ENCODE measurements at places on chromosomes 16 and 17.

- H3K4me1 ChIP-seq, result no peaks in the 10 kb centered on the region
- H3K4me3 ChIP-seq, result no peak overlapping the region
- no peaks in the 10 kb centered on the region for H3K36me3 ChIP-seq
- peak; percentile 47 for DNase-seq
- H3K27ac ChIP-seq, result no peak overlapping the region
Measured at GRCh38 chr17:45852535-45853297, 8.0 kb downstream of the SPPL2C start.

GRCh38 chr16:81350306-81350615 lies 35.5 kb downstream of the GAN start:
- H3K4me3 ChIP-seq, result no peak overlapping the region
- DNase-seq, result no peak
- H3K4me1 ChIP-seq, result no peaks in the 10 kb centered on the region
- peaks cover 16% of the 10 kb centered on the region for H3K36me3 ChIP-seq
- H3K27me3 ChIP-seq, result no peaks in the 10 kb centered on the region

DNA sequence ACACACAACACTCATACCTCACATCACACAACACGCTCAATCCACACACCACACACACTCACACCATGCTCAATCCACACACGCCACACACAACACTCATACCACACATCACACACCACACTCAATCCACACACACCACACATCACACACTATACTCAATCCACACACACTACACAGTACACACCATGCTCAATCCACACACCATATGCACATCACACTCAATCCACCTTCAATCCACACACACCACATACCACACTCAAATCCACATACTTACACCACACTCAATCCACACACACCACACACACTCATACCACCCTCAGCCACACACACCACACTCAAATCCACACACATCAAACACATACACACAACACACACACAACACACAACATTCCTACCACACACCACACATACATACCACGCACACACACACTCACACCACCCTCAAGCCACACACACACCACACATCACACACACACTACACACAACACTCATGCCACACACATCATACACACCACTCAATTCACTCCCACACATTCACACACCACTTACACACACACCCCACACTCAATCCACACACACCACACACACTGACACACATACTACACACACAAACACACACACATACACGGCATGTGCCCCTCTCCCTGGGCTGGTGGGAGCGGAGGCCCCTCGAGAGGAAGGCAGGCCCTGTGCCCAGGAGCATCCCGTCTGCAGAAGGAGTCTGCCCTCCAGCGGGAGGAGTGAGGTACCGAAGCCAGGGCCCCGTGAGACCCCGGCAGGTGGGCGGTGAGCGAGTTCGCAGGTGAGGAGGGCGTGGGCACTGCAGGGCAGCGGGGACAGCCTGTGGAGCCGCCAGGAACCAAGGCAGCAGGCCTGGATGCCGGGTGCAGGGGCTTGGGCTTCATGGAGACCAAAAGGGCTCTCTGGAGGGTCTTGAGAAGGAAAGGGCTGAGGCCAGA lies 33.1 kb upstream of the RPTOR start:
- no peak overlapping the region for H3K4me3 ChIP-seq
- no peaks in the 10 kb centered on the region for H3K36me3 ChIP-seq
- H3K27me3 ChIP-seq, result peaks cover 18% of the 10 kb centered on the region
- peaks cover 16% of the 10 kb centered on the region for H3K4me1 ChIP-seq

DNA sequence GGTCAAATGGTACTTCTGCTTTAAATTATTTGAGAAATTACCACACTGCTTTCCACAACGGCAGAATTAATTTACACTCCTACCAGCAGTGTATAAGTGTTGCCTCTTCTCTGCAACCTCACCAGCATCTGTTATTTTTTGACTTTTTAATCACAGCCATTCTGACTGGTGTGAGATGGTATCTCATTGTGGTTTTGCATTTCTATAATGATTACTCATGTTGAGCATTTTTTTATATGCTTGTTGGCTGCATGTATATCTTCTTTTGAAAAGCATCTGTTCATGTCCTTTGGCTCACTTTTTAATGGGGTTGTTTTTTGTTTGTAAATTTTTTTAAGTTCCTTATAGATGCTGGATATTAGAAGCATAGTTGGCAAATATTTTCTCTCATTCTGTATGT lies 446.7 kb downstream of the PMP22 start:
- DNase-seq, result no peak
- H3K27me3 ChIP-seq, result no peaks in the 10 kb centered on the region
- H3K36me3 ChIP-seq, result no peaks in the 10 kb centered on the region
- H3K27ac ChIP-seq, result no peak overlapping the region
- no peak overlapping the region for H3K4me3 ChIP-seq
- H3K4me1 ChIP-seq, result peaks cover 3% of the 10 kb centered on the region

DNA sequence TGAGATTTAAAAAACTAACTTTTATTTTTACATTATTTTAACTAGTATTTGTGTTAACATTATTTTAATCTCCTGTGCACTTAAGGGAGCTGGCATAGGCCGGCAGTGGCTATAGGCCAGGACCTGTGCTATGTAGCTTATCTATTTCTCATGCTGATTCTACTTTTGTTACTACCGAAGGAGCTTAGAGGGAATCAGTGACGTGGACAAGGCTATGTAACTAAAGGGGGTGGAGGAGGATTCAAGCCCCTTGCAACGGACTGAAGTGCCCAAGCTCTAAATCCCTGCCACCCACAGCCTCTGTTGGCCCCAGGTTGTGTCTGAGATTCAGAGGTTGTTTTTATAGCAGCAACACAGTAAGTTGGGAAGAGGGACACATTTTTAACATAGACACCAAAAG lies 356.4 kb downstream of the WWOX start:
- no peak for DNase-seq
- H3K27ac ChIP-seq, result no peak overlapping the region
- no peak overlapping the region for H3K4me3 ChIP-seq
- H3K27me3 ChIP-seq, result no peaks in the 10 kb centered on the region

- peaks cover 4% of the 10 kb centered on the region for H3K4me1 ChIP-seq
- no peak overlapping the region for H3K4me3 ChIP-seq
- no peak overlapping the region for H3K27ac ChIP-seq
- DNase-seq, result no peak
- peaks cover 41% of the 10 kb centered on the region for H3K27me3 ChIP-seq
- no peaks in the 10 kb centered on the region for H3K36me3 ChIP-seq
Measured at GRCh38 chr16:68453816-68454215, 5.5 kb upstream of the SMPD3 start.

DNA sequence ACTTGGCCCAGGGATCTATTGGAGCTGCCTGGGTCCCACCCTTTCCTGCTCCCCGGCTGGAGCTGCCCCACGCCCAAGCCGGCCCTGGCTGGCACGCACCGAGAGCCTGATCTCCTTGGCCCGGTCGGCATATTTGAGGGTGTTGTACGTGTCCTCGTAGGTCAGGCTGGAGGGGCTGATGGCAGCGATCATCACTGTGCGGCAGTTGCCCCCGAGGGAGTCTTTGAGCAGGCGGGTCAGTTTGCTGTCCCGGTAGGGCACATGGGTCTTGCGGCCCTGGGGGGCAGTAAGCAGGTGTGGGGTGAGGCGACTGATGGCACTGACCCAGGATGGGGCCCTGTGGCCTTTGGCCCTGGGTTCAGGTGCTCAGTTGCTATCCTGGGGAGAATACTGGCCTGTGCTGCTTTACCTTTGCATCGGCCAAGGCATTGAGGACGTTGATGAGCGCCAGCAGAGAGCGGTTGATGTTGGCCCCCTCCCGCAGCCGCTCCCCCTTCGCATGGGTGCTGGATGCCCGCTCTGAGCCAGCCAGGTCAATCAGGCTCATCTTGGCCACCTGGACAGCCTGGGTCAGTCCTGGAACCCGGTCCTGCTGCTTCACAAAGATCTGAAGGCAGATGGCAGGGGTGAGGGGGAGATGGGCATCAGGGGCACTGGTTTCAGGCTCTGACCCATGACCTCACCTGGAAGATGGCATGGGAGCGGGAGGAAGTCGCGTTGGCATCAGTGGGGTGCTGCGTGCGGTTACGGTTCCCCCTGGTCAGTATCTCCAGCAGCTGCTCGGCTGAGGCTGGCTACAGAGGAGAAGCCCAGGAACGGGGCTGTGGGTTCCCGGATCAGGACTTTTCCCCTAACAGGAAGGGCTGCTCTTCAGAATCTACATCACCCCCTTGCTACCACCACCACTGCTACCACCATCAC lies 13.5 kb downstream of the KIF18B start:
- no peak overlapping the region for H3K27ac ChIP-seq
- H3K27me3 ChIP-seq, result no peaks in the 10 kb centered on the region
- no peak for DNase-seq
- H3K4me3 ChIP-seq, result no peak overlapping the region
- peaks cover 4% of the 10 kb centered on the region for H3K36me3 ChIP-seq

- H3K36me3 ChIP-seq, result no peaks in the 10 kb centered on the region
- H3K27ac ChIP-seq, result no peak overlapping the region
- DNase-seq, result no peak
- H3K4me1 ChIP-seq, result no peaks in the 10 kb centered on the region
Measured at GRCh38 chr17:76189247-76189646, 48.2 kb upstream of the FOXJ1 start.

- DNase-seq, result no peak
- no peak overlapping the region for H3K4me3 ChIP-seq
- H3K27ac ChIP-seq, result no peak overlapping the region
Measured at GRCh38 chr17:19755821-19756510, 7.9 kb upstream of the ALDH3A1 start.

DNA sequence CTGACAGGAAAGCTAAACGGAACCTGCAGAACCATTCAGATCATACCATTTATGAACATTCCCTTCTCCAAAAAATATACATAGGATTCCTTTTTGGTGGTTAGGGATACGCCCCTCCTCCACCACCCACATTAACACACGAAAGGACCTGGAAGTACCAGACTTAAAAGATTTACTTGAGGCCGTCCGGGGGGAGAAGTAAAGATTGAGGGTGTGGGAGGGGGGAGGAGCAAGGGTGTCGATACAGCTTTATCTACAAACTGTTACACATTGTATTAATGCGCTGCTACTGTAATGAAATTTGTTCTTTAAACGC lies 537 bp downstream of the PALB2 start:
- no peaks in the 10 kb centered on the region for H3K27me3 ChIP-seq
- peaks cover 14% of the 10 kb centered on the region for H3K4me1 ChIP-seq
- peak overlapping the region; percentile 96 for H3K4me3 ChIP-seq
- peak overlapping the region; percentile 31 for H3K27ac ChIP-seq
- no peak for DNase-seq

GRCh38 chr17:14918540-14918939 lies 346.6 kb downstream of the PMP22 start:
- H3K4me3 ChIP-seq, result no peak overlapping the region
- peak; percentile 59 for DNase-seq
- no peaks in the 10 kb centered on the region for H3K27me3 ChIP-seq

DNA sequence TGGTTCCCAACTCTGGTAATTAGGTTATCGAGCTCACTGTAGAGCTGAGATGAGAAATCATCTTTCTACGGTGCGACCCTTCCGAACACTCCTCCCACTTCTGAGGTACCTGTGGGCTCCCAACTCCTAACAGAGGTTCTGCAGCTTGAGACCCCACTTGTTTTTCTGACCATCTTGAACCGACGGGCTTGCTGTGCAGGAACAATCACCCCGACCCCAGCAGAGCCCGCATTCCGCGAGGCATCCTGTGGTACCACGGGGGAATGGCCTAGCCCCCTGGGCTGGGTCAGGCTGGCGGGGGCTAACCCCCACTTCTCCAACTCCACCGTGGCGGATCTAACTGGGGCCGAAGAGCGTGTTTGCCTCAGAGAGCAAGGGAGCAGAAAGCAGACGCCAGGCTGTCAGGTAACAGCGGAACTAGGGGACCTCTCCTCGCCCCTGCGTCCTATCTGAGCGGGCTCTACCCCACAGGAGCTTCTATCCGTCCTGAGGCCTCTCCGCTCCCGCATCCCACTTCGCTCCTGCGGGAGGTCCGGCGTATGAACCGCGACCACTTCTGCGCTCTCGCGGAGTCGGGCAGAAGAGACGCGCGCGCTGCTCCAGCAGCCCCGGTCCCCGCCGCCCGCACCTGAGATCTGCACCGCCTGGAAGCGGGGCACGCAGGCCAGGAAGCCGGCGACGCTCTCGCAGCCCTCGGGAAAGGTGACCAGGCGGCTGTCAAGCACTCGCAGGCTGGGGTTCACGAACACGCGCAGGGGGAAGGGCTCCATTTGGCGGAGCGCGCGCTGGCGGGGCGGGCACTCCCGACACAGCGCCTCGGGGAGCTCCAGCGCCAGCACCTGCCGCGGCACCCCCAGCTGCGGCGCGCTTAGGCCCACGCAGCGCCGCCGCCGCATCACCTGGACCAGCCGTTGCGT lies 761 bp downstream of the PDF start:
- peak overlapping the region; percentile 90 for H3K4me3 ChIP-seq
- H3K27me3 ChIP-seq, result no peaks in the 10 kb centered on the region
- no peak overlapping the region for H3K27ac ChIP-seq
- H3K4me1 ChIP-seq, result peaks cover 27% of the 10 kb centered on the region
- DNase-seq, result peak; percentile 36

DNA sequence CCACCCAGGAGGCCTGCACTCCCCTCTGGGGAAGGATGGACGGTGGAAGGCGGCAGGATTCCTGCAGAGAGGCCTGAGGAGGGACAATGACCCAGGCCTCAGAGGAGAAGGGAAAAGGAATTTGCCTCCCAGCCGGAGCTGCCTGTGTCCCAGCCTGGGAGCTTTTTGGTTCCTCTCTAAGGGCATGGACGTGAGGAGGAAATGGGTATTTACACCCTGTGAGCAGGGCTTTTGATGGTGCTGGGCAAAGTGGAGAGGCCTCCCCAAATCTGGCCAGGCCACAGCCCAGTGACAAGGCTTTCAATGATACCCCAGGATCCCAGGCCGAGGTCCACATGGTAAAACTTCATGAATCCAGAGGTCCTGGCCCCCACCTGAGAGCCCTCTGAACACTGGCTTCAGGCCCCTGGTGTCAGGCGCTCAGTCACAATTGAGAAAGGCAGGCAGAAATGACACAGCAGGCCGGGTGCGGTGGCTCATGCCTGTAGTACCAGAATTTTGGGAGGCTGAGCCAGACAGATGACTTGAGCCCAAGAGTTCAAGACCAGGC lies 56.0 kb upstream of the DOC2B start:
- DNase-seq, result no peak
- no peaks in the 10 kb centered on the region for H3K27me3 ChIP-seq
- no peaks in the 10 kb centered on the region for H3K36me3 ChIP-seq
- peaks cover 10% of the 10 kb centered on the region for H3K4me1 ChIP-seq

- H3K36me3 ChIP-seq, result peaks cover 2% of the 10 kb centered on the region
- H3K27me3 ChIP-seq, result no peaks in the 10 kb centered on the region
- no peak for DNase-seq
- H3K4me3 ChIP-seq, result no peak overlapping the region
- peaks cover 71% of the 10 kb centered on the region for H3K4me1 ChIP-seq
- H3K27ac ChIP-seq, result no peak overlapping the region
Measured at GRCh38 chr17:17702449-17703139, 21.3 kb downstream of the RAI1 start.

DNA sequence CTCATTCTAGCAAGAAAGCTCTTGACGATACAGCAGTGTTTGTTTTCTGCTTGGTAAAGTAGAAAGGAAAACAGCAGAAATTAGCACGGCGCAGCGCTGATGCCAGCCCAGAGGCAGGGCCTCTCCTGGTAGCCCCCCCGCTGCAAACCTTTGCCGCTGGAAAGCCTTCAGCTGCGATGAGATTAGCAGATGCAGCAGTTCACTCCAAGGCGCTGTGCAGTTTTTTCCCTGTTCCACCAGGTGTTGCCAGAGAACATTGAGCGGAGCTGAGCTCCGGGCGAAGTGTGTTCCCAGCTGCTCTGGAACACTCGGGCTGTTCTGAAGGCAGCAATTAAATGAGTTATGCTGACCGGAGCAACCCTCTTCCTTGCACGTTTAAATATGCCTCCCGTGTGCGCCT lies 72.5 kb downstream of the RBFOX1 start:
- no peak overlapping the region for H3K27ac ChIP-seq
- H3K27me3 ChIP-seq, result no peaks in the 10 kb centered on the region
- DNase-seq, result no peak
- no peaks in the 10 kb centered on the region for H3K36me3 ChIP-seq
- H3K4me3 ChIP-seq, result no peak overlapping the region
- no peaks in the 10 kb centered on the region for H3K4me1 ChIP-seq
